Small intestine (tissue), 16 donors: ENCODE measurements at places on chromosomes 11 and 22. TPM values are rescaled to one million over a fixed set of nuclear protein-coding genes. Genes with fewer than 3 reads are reported as not detected.

DNA sequence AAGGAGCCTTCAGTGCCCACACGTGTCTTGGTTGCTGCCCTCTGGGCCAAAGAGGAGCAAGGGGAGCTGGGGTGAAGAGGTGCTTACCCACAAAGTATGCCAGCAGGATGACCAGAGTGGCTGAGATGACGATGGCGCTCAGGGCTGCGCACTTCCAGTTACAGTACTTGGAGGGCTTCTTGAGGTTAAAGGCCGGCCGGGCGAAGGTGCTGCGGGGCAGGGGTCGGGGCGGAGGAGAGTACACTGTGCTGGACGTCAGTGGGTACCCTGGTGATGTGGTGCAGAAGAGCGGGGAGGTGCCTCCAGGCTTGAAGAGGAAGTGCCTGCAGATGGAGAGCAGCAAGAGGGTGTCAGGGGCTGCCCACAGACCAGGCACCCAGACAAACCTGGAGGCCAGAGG, 315.0 kb upstream of the NARS2 start:
- DNase-seq: no peak

DNA sequence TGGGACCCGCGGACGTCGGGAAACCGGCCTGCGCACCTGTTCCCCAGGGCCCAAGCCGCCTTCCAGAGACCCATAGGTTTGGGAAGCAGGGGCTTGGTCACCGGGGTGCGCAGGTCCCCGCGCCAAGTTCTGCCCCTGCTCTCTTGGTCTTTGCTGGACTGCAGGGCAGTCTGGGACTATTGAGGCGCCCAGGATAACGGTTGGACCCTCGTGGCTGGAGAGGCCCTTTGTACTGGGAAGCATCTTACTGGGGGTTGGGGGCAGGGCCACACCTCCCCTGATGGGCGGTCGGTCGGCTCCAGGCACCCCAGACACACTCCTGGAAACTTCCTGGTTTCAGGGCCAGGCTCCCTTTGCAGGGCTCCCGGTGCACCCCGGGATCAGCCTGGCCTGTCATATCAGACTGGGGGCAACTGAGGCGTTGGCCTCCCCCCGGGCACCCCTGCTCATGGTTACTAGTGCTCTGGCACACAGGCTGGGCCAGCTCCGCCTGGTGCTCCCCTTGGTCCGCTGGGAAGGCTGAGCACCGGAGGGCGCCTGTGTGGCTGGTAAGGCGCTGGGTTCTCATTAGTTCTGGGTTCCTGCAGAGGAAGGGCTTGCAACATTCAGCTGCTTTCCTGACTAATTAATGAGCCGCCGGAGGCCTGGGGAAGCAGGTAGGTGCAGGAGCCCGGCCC, 1250.5 kb downstream of the BRD1 start:
- DNase-seq: no peak

GRCh38 chr22:42613872-42614301, 796 bp downstream of the POLDIP3 start:
- DNase-seq: no peak

DNA sequence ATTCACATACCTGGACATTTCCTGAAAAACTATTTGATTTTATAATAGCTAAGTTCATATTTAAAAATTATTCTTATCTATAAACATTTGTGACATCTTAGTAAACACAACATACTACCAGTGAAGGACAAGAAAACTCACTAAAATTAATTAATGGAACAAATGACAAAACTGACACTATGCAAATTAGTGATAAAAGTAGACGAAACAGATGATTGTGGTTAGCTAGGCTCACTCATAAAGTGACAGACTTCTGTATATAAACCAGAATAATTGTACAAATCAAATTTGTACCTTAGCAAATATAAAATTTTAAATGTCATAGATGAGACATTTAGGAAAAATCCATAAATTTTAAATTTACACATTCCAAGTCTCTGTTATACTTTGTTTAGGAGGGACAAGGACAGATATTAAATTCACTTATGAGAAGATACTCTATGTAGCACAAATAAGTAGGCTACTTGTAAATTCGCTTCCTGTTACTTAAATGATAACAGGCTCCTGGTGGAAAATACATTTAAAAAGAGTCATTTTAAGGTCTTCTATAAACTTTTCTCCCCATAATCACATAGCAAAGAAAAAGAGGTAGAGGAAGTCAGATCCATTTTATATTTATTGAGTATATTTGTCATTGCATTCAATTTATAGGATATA, 81.2 kb downstream of the KIF18A start:
- DNase-seq: no peak

DNA sequence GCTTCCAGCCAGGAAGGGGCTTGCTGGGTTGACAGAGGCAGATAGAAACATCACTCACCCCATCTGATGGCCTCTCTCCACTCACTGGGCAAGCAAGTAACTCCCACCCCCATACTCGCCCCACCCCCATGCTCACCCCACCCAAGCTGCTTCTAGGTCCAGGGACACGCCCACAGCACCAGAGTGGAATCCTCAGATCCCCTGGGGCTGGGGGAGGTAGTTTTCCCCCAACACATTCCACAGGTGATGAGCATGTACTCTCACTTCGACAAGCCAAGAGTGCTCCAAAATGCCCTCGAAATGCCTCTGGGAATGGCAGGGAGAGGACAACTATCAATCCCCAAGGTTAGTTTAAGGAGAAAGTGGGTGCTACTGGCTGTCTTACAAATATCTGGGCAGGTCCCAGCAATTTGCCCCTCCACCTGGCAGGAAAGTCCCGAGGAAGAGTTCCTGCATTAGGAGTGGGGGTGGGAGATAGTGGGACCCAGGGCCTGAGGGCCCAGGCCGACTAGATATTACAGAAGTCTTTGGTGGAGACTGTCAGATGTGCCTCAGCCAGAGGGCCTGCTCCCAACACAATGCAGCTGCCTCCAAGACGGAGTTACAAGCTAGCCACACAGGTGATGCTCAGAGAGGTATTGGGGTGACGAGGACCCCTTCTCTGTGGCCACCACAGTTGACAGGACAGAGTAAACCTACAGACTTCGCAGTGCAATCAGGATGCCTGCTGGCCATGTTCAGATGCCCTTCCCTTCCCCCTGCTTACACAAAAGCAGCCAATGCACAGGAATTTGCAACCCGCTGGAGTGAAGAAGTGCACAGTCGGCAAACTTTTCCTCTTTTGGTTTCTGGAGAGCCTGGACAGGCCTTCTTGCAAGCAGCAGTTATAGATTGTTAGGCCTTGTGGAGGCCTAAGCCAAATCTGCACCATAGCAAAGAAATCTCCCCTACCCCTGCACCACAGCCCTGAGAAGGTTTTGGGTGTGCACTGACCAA, 2.9 kb upstream of the LMO1 start:
- DNase-seq: no peak

DNA sequence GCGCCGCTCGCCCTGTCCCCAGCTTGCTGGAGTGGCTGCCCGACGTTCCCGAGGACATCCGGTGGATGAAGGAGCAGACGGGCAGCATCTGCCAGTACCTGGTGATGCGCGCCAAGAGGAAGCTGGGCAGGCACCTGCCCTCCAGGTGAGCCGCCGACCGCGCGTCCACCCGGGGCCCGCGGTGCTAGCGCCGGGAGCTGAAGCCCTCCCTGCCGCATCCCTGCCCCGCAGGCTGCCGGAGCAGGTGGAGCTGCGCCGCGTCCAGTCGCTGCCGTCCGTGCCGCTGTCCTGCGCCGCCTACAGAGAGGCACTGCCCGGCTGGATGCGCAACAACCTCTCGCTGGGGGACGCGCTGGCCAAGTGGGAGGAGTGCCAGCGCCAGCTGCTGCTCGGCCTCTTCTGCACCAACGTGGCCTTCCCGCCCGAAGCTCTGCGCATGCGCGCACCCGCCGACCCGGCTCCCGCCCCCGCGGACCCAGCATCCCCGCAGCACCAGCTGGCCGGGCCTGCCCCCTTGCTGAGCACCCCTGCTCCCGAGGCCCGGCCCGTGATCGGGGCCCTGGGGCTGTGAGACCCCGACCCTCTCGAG, 3.3 kb upstream of the CRACR2B start:
- no peak for DNase-seq

DNA sequence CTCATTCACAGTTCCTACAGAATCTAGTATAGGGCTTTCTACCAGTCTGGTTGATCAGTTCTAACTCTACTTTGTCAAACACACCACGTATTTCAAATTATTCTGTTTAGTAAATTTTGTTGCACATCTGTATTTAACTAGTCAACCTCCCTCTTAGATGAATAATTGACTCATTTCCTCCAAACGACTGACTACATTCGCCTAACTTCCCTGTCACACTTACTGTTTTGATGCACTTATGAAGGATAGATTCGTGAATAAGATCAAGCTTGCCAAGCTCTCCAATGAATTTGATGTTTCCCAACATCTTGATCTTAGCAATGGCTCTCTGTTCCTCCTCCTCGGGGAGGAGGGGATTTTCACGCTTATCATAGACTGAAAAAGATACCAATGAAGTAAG, 5.0 kb downstream of the EIF4G2 start:
- DNase-seq: no peak

SCGB1D2 gene
- polyA plus RNA-seq: not detected

MAPK8IP1 gene
- 1.3 TPM for polyA plus RNA-seq

MYOD1 gene
- polyA plus RNA-seq: not detected

OR51I1 gene
- not detected for polyA plus RNA-seq

TMPRSS5 gene
- 1.1 TPM for polyA plus RNA-seq
